GM23248 (cell line): ENCODE measurements at places on chromosomes 7 and 10. TPM values are rescaled to one million over a fixed set of nuclear protein-coding genes. Genes with fewer than 3 reads are reported as not detected.

GRCh38 chr10:114674346-114674745 lies 16.3 kb upstream of the ABLIM1 start:
- no peak for DNase-seq
- H3K27ac ChIP-seq, result no peak overlapping the region
- peaks cover 8% of the 10 kb centered on the region for H3K27me3 ChIP-seq
- no peak overlapping the region for H3K4me3 ChIP-seq

- no peaks in the 10 kb centered on the region for H3K27me3 ChIP-seq
- no peak overlapping the region for H3K4me3 ChIP-seq
- no peak for DNase-seq
- H3K27ac ChIP-seq, result no peak overlapping the region
- H3K4me1 ChIP-seq, result no peaks in the 10 kb centered on the region
- no peaks in the 10 kb centered on the region for H3K36me3 ChIP-seq
Observed at GRCh38 chr10:2038036-2038435, 300.7 kb upstream of the ADARB2 start.

GRCh38 chr10:621513-621912 lies 68.0 kb downstream of the DIP2C start:
- H3K4me3 ChIP-seq, result no peak overlapping the region
- H3K36me3 ChIP-seq, result no peaks in the 10 kb centered on the region
- peaks cover 15% of the 10 kb centered on the region; the same call in 1 of the 2 replicates for H3K4me1 ChIP-seq
- H3K27me3 ChIP-seq, result no peaks in the 10 kb centered on the region

DNA sequence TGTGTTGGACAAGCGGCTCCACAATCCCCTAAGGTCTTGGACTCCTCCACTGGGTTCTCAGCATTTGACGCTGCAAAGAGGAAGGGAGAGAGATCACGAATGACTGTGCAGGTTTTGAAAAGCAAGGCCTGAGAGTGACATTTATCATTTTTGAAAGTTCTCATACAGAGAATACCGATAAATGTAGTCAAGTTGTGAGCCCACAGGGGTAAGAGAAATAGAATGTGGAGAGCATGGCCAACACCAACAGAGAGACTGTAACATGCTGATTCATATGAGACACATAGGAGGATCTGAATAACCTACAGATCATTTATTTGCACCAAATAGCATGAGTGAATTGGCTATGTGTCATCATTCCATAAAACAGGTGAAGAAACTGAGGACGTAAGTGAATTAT lies 230.5 kb upstream of the MBL2 start:
- no peaks in the 10 kb centered on the region for H3K36me3 ChIP-seq
- H3K4me1 ChIP-seq, result no peaks in the 10 kb centered on the region
- DNase-seq, result no peak

DNA sequence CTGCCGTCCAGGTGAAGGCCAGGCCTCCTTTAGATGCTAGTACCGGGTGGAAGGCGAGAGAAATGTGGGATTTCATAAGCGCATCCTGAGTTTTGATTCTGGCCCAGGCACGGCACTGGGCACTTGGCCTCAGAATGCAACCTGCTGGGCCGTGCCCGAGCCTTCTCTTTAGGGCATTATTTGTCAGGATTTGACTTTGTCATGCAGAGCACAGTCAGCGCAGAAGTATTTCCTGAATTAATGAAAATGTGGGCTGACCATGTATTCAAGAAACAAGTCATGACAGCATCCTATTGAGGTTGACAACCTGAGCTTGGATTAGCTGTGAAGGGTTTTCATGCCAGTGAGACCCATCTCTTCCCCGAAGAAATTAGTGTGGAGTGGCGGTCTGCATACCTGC lies 34.4 kb downstream of the RCC1L start:
- no peaks in the 10 kb centered on the region for H3K27me3 ChIP-seq
- 0 out of 2 replicates have a peak, but pooled peaks cover 4% of the 10 kb centered on the region for H3K4me1 ChIP-seq
- H3K4me3 ChIP-seq, result no peak overlapping the region
- no peaks in the 10 kb centered on the region for H3K36me3 ChIP-seq

DNA sequence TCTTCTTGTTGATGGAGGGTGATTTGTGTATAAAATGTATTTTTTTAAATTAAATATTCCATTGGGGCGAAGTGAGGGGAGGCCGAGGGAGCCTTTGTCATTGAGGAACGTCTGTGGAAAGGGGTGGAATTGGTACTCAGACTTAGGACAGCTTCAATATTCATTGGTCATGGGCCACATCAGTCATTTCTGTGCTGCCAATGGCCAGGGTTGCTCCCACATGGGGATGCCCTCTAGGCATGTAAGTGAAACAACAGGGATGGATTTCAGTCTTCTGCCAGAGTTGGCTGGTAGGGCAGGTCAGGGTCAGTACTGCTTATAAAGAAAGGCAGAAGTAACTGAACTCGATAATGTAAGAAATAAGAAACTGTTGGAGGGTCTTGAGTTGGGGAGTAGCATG lies 47.2 kb downstream of the NEURL1 start:
- peaks cover 53% of the 10 kb centered on the region for H3K27me3 ChIP-seq
- H3K36me3 ChIP-seq, result no peaks in the 10 kb centered on the region
- H3K27ac ChIP-seq, result no peak overlapping the region
- H3K4me1 ChIP-seq, result no peaks in the 10 kb centered on the region

DNA sequence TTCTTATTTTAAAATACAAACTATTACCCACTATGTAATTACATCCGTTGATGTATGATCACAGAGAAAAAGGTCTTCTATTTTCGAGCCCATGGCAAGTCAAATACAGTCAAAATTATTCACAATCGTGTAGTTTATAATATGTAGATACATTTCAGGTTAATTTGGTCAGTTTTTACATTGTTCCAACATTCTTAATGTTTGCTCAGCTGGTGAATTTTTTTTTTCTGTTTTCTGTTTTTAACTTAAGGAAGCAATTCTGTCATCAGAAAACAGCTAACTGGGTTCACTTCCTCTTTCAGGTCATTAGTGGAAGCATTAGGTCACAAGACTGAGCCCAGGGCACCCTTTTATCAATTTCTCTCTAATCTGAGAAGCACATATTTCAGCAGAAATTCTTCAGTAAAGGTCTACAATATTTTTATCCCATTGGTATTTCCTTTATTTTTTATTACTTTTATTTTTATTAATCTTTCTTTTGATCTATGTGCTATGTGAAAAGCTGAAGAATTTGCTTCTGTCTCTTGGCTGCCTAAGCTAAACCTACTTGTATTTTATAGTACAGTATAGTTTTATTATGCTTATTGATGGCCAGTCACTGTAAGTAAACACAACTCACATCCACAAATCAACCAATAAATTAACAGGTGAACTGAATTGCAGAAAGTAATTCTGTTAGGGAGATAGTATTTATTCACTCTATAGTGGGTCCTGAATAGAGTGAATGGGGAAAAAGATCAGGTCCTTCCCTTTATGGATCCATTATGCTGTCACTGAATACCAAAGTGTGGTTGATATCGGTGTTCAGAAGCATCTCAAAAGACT lies 84.6 kb downstream of the ICA1 start:
- H3K36me3 ChIP-seq, result no peaks in the 10 kb centered on the region
- no peaks in the 10 kb centered on the region for H3K4me1 ChIP-seq
- no peak overlapping the region for H3K27ac ChIP-seq
- no peak for DNase-seq
- no peak overlapping the region for H3K4me3 ChIP-seq

GRCh38 chr7:69588773-69589172 lies 9.5 kb upstream of the AUTS2 start:
- H3K27me3 ChIP-seq, result no peaks in the 10 kb centered on the region; the same call in 1 of the 2 replicates
- no peak overlapping the region for H3K27ac ChIP-seq
- H3K36me3 ChIP-seq, result no peaks in the 10 kb centered on the region
- no peaks in the 10 kb centered on the region for H3K4me1 ChIP-seq
- no peak for DNase-seq
- H3K4me3 ChIP-seq, result no peak overlapping the region

DNA sequence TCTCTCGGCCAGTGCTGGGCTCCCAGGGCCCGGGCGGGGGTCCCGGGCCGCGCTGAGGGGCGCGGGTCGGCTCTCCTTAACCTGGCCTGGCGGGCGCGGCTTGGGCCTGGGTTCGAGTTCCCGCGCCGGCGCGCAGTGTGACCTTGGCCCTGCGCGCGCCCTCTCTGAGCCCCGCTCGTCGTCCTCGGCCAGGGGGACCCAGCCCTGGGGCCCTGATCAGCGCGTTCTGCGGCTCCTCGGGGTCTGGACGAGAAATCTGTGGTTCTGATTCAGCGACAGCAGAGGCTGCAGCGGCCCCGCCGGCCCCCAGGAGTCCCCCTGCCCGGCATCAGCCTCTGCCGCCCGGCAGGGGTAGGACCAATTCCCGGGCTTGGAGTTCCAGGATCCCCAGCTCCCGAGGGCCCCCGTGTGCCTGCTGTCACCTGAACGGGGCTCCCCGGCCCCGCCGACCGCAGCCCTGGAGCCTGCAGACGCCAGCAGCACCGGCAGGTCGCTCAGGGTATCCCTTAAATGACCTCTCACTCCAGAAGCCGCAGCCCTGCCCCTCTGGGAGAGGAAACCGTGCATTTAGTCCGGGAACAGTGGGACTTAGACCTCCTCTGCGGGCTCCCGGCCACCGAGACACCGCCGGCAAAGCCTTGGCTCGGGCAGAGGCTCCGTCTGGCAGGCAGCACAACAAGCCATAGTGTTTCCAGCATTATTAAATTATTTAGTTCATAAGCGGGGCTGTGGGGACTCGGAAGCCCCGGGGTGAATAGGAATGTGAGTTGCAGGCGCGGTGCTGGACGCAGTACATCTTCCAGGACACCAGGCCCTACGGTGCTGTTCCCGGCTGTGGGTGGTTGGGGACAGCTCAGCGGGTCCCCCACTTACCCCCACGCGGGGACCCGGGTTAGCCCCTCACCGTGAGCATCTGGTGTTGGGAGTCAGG lies 572 bp downstream of the CHST12 start:
- H3K27me3 ChIP-seq, result no peaks in the 10 kb centered on the region
- peaks cover 18% of the 10 kb centered on the region for H3K4me1 ChIP-seq
- peak overlapping the region; percentile 90 for H3K4me3 ChIP-seq
- no peaks in the 10 kb centered on the region for H3K36me3 ChIP-seq

GRCh38 chr10:118567701-118568248 lies 27.7 kb downstream of the PRLHR start:
- H3K4me1 ChIP-seq, result peaks cover 8% of the 10 kb centered on the region; the same call in 1 of the 2 replicates
- H3K4me3 ChIP-seq, result no peak overlapping the region
- H3K27me3 ChIP-seq, result 0 out of 2 replicates have a peak, but pooled peaks cover 4% of the 10 kb centered on the region
- DNase-seq, result no peak
- H3K36me3 ChIP-seq, result no peaks in the 10 kb centered on the region
- H3K27ac ChIP-seq, result no peak overlapping the region

DNA sequence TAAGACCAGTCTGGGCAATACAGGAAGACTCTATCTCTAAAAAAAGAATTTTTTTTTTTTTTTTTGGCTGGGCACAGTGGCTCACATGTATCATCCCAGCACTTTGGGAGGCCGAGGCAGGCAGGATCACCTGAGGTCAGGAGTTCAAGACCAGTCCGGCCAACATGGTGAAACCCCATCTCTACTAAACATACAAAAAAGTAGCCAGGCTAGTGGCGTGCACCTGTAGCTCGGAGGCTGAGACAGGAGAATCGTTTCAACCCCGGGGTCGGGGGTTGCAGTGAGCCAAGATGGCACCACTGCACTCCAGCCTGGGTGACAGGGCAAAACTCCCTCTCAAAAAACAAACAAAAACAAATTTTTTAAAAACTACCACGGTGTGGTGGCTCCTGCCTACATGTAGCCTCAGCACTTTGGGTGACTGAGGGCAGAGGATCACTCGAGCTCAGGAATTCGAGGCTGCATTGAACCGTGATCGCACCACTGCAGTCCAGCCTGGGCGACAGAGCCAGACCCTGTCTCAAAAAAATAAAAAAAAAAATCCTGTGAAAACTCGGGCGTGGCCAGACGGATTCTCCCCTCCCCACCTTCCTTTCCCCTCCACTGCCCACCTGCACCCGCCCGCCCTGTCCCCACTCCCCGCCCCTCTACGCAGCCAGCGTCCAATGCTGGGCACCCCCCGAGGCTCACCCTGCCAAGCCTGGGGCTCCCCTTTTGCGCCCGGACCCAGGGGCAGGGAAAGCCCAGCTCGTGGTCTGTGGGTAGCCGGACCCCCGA lies 745 bp upstream of the ORAI2 start:
- peak; percentile 42 for DNase-seq
- no peaks in the 10 kb centered on the region for H3K4me1 ChIP-seq
- H3K36me3 ChIP-seq, result no peaks in the 10 kb centered on the region
- peak overlapping the region; percentile 89 for H3K4me3 ChIP-seq
- no peak overlapping the region for H3K27ac ChIP-seq
- no peaks in the 10 kb centered on the region for H3K27me3 ChIP-seq

- no peak for DNase-seq
- H3K4me1 ChIP-seq, result no peaks in the 10 kb centered on the region
- H3K27me3 ChIP-seq, result peaks cover 2% of the 10 kb centered on the region; the same call in 1 of the 2 replicates
- no peaks in the 10 kb centered on the region for H3K36me3 ChIP-seq
Observed at GRCh38 chr7:101555921-101556275, 73.2 kb downstream of the MYL10 start.

GRCh38 chr7:10579561-10579960 lies 394.1 kb upstream of the PHF14 start:
- H3K4me1 ChIP-seq, result no peaks in the 10 kb centered on the region
- no peak for DNase-seq
- H3K4me3 ChIP-seq, result no peak overlapping the region
- H3K27ac ChIP-seq, result no peak overlapping the region
- no peaks in the 10 kb centered on the region for H3K36me3 ChIP-seq

GRCh38 chr7:149863500-149863899 lies 10.3 kb upstream of the ATP6V0E2 start:
- no peaks in the 10 kb centered on the region for H3K27me3 ChIP-seq
- H3K4me1 ChIP-seq, result no peaks in the 10 kb centered on the region
- DNase-seq, result no peak
- no peak overlapping the region for H3K27ac ChIP-seq
- H3K4me3 ChIP-seq, result no peak overlapping the region
- H3K36me3 ChIP-seq, result no peaks in the 10 kb centered on the region

- no peak overlapping the region for H3K27ac ChIP-seq
- H3K27me3 ChIP-seq, result no peaks in the 10 kb centered on the region
- H3K4me1 ChIP-seq, result no peaks in the 10 kb centered on the region
- no peak overlapping the region for H3K4me3 ChIP-seq
Observed at GRCh38 chr7:124700655-124701054, 64.9 kb downstream of the GPR37 start.

DNA sequence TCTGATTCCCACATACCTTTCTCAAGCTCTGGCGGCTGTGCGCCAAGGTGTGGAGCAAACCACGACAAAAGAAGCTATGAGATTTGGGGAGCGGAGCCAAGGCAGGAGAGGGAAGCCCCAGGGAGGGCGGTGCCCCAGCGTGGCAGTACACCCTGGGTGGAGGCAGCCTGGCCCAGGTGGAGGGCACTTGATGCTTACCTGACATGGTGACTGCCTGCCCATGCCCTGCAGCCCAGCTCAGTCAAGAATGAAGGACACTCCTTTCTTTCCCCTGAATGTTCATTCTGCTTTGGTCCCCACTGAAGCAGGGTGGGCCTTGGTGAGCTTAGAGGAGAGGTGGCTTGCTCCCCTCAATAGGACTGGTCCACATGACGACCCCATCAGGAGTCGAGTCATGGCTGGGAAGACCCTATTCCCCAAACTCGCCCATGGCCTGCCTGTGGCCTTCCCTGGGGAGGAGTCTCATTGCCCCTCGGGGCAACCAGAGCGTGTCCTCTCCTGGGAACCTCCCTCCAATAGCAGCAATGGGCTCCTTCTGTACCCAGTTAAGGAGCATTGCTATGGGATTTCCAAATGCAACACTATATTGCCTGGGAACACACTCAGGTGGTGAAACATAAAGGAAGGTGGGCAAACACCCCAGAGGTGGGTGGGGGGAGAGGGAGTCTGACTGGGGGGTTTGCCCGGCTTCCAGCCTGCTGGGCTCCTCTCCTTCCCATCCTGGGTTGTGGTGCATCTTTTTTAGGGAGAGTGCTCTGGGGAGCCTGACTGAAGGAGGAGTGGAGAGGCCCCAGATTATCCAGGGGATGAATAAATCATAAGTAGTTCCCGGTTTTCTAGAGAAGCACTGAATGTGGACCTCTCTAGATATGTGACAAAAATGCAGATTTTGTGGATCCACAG lies 22.7 kb downstream of the RAMP3 start:
- H3K27me3 ChIP-seq, result no peaks in the 10 kb centered on the region; the same call in 1 of the 2 replicates
- no peak for DNase-seq
- no peaks in the 10 kb centered on the region for H3K36me3 ChIP-seq
- no peaks in the 10 kb centered on the region for H3K4me1 ChIP-seq

MUC12 gene
- total RNA-seq, result 0.54 and 1.5 TPM in 2 replicates

DGKI gene
- 21.1 and 25.9 TPM in 2 replicates for total RNA-seq

ADAM22 gene
- total RNA-seq, result 0.54 TPM in 1 of 2 replicates, not detected in the other

DNAJB6 gene
- total RNA-seq, result 139 and 149 TPM in 2 replicates
